ENCODE measurements at places on chromosomes 1 and 21. TPM values are rescaled to one million over a fixed set of nuclear protein-coding genes. Genes with fewer than 3 reads are reported as not detected.

The FMO2 gene
- total RNA-seq = 26.5 TPM

The RABGGTB gene
- total RNA-seq = 68.3 TPM

The DIO1 gene
- total RNA-seq = not detected

The PTGS2 gene
- 0.87 TPM for total RNA-seq

DNA sequence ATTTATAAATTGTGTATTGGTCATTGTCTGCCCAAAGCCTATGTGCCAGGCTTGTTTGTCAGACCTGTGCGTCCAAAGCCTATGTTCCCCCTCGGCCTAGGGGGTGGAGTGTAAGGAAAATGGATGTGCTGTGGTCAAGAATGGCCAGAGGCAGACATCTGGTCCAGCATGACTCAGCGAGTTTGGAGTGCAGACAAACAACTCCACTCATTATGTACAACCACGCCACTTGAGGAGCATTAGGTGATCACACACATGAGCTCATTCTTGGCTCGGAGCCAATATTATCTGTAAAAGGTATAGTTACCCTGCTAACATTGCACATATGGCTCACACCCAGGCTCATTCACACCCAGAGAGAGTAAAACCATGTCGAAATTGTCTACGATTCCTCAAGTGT, 1047.6 kb upstream of the ADGRL4 start:
- DNase-seq = no peak

GRCh38 chr1:39566441-39567137, 10.0 kb downstream of the PABPC4 start:
- DNase-seq = no peak

- DNase-seq = no peak
These were observed 25.6 kb downstream of the SLC22A15 start for GRCh38 chr1:116001739-116002487.

GRCh38 chr1:92797961-92798360, 13.1 kb upstream of the EVI5 start:
- DNase-seq = no peak

- no peak for DNase-seq
These were observed 6.2 kb downstream of the CD247 start for GRCh38 chr1:167512046-167512654.

GRCh38 chr1:16248007-16248436, 11.0 kb upstream of the CPLANE2 start:
- DNase-seq = no peak

DNA sequence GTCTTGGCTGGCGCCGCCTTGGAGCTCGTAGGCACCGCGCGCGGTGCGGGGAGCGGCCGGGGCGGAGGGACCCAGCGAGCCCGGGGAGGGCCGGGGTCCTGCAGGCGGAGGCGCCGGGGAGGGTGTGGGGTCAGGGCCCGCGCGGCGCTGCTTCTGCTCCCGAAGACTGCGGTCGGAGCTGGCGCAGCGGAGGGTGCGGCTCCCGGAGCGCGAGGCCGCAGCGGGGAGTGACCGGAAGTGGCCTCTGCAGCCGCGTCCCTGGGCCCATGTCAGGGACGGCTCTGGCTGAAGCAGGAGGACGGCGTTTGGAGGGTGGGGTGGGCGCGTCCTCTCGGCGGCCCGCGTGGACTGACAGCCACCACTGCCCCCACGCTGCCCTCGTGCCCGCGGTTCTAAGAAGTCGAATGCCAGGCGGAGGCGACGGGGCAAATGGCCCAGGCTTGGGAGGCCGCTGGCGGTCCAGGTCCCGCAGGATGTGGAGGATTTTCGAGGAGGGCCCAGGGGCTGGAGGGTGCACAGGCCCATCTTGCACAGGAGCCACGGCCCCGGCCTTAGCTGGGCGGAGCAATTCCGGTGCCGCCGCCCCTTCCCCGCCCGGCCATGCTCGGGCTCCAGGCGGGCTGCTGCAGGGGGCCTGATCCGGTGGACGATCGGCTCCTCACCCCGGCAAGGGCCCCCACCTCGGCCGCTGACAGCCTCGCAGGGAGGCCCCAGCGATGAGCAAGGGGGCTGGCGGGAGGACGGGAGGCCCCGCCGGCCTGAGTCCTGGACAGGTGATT, 7.7 kb upstream of the ZNF669 start:
- peak; percentile 80 for DNase-seq

DNA sequence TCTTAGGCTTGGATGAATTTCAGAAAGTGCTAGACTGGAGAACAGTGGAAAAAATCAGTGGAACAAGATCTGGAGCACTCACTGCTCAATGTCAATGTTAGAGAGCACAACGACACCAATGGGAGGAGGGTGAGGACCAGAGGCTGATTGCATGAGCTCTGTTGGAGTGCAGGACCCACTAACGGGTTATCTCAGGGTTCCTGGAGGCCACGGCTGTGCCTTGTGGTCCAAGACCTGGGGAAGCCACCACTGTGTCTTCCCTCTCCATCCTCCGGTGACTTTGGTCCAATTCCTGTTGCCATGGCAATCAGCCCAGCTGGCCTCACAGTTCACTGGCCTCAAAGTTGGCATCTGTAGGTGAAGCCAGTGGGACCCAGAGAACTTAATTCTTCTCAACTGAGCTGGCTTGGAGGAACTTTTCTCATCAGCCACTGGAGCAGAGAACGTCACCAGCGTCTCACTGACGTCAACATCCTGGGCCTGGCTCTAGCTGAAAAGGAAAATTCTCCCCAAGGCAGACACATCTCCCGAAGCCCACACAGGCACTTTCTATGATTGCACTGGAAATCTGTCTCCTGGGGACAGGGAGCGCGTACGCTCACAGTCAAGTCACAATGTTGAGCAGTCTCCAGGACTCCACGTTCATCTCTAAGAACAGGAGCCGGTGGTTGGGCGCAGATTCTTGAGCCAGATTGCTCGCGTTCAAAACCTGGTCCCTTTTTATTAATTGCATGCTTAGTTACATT, 21.9 kb upstream of the GPR157 start:
- peak; percentile 44 for DNase-seq

- peak; percentile 62 for DNase-seq
These were observed 12.8 kb upstream of the LMX1A start for GRCh38 chr1:165369255-165369848.

Data from heart right ventricle (tissue), 16 donors.